Ovary (tissue), 10 donors: ENCODE measurements at places on chromosomes 3 and 15.
A peak's percentile ranks its signal among the peaks of the same experiment; 100 is the strongest.

DNA sequence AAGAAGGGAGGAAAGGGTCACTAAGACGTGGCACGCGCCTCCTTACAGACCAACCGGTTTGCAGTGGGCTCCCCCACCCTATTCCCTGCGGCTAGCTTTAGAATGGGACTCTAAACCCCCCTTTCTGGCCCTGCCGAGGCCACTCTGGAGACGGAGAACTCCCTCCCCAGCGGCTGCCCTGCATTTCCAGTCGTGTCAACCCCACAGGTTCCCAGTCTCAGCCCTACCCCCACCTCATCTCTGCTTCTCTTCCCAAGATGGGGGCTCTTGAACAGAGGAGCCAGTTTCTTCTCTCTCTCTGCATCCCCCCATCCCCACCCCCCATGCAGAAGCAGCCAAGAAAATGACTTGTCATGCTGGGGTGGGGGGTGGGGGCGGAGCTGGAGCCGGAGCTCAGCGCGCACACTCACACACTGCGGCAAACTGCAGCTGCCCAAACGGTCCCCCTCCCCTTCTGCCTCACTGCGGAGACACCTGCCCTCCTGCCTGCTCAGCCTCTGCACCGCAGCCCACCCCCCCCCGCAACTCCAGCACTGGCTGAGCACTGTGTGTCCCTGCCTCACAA, 871 bp downstream of the MAP1A start:
- peak; percentile 55 for DNase-seq

- no peak for DNase-seq
These were observed 2.7 kb upstream of the LMAN1L start for GRCh38 chr15:74809956-74810355.

DNA sequence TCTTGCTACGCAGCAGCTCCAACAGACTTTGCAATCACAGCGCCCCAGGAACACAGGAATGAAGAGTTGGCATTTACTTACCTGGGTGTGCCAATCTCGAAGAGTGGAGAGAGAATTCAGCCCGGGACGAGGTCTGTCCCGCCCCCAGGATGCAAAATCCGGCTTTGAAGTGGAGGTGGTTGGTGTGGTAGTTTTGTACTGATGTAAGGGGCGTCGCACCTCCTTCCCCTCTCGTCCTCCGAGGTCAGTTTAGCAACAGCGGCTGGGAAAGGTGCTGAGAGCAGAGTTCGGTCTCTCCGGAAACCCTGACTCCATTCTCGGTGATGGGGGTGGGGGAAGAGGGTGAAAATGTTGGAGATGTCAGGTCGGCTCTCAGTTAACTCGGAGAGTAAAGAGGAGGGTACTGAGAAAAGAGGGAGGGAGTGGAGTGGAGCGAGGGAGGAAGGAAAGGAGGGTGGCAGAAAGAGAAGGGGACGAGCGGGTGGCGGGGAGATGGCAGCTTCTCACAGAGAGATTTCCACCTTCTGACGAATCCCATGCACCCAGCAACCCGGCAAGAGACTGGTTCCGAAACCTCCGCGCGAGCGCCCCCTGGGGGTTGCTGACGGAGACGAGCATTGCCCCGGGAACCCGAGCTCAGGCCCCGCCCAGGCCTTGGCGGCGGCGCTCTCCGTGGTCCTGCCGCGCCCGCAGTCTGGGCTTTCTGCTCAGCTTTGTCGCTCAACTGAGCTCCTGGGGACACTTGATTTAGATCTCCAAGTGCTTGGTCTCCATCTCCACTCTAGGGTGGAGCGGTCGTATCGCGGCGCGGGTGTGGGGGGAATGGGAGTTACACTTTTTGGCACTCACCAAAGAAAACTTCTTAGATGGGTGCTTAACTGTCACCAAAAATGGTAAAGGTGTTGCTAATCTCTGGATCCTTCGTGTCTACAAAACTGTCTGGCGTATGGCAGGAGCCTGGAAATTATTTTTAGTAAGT, at the start of gene CPNE4:
CPNE4 (minus strand) TSS at position 529 of the 979 bp plus-strand sequence.
- DNase-seq = peak; percentile 49

DNA sequence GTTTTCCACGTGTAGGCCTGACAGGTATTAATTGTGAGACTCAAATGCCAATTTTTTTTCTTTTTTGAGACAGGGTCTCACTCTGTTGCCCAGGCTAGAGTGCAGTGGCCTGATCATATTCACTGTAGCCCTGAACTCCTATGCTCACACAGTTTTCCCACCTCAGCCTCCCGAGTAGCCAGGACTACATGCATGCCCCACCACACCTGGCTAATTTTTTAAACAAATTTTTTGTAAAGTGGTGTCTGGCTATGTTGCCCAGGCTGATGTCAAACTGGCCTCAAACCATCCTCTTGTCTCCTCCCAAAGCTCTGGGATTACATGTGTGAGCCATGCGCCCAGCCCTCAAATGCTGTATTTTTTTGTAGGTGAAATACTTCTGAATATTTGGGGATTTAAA, 14.0 kb downstream of the SLC25A36 start:
- DNase-seq = no peak

DNA sequence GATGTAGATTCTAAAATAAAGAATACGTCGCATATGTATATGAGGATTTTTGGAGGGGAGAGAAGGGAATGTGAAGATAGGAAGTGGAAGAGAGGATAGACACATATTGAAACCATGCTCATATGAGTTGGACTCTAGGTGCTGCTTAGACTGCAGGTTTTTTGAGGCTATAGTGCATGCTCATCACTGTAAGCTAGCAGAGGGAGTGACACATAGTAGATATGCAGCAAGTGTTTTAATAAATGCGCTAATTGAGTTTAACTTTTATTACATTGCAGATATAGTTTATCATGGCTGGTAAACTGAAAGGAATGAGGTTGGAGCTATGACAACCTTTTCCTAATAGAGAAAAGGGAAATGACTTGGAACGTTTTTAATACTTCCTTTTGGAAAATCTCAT, 7.7 kb downstream of the SEMA6D start:
- DNase-seq = no peak
